Stimulated activated CD8-positive, alpha-beta memory T cell treated with anti-CD3 and anti-CD28 coated beads, Interleukin-15, amount 100 ng/mL, for 4 hours (primary cell): ENCODE measurements at places on chromosomes 7 and 10.

- no peak for DNase-seq
Measured at GRCh38 chr7:35263396-35263795, 9.5 kb upstream of the TBX20 start.

DNA sequence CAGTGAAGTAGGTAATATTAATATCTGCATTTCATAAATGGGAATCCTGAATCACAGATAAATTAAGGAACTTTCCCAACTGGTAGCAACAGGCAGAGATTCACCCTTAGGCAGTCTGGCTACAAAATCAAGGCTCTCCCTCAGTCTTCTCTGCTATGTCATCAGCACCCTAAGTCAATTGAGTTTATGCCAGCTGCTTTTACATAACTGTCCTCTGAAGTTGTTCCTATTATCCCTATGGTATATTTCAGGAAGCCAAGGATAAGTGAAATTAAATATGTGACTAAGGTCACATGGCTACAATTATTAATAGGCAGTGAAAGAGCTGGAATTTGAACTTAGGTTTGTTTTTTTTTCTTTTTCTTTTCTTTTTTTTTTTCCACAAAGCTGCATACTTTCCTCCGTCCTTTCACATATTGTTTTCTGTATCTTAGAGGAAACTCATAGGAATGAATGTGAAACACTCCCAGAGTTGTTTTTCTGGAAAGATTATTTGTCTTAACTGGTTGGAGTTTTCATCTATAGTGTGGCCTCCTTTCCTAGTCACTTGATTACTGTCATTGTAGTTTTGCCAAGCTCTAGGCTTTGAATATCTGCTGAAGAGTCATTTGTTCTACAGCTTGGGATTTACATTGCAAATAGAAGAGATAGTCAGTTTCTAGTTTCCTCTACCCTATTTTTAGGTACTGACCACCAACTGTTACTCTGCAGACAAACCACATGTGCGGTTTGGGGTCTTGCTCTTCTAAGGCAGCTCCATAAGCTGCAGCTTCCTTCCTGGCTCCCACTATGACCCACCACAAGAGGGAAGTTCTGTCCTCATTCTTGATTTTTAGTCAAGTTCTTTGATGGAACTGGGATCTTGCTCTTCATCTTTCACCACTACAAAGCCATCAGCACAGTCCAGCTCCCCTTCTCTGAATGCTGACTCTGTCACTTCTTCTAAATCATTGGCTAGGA is 338.0 kb upstream of the KIAA1217 start:
- no peak for DNase-seq

DNA sequence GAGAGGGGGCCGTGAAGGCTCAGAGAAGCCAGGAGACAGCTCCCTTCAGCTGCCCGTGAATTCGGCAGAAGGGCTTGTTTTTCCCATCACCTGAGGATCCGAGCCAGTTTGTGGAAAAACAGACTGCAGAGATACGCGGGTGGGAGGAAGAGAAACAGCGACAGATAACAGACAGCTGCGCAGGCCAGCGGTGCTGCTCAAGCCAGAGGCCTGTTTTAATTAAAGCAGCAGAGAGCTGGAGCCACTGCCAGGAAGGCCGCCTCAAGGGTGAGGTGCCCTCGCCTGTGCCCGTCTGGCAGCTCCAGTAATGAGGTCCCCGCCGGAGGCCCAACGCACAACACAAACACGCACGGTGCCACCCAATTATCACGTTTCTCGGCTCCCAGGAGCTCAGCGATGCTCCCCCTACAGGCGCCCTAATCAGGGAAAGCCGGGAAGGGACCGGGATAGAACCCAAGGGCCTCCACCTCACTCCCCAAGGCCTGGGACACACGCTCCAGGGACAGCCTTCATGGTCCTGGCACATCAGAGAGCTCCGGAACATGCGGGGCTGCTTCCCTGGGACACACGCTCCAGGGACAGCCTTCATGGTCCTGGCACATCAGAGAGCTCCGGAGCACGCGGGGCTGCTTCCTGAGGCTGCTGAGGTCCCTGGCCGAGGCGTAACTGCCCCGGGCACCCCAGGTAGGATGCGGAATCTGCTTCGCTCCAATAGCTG is 60.6 kb upstream of the DNAAF5 start:
- no peak for DNase-seq

DNA sequence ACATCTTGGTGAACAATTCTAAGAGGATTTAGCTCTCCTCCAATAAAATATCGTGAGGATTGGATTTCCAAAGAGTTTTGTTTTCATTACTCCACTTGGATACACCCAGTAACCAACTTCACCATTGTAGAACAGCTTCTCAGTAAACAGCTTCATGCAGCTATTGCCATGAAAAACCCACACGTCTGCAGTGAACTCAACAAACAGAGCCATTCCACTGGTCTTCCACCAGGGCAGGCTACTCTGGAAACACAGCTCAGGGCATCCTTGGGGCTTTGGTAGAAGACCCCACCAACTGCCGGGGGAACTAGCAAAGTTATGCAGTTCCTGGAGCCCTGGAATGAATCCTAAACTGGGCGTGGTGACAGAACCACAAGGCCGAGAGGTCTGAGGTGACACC is 77.4 kb downstream of the CALN1 start:
- no peak for DNase-seq

DNA sequence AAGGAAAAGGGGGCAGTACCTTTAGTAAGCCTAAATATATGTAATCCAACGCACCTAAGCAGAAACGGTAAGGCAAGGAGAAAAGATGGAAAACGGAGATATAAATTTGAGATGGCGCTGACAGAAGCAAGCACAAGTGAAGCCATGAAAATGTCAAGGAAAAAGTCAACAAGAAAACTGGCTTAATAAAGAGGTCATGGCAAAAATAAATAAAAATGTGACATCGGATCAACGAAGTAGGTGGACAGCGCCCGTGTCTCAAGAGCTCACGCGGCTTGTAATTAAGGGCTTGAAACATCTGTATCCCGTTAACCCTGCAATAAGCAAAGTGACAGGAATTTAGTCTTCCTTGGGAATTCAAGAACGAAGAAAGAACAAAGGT is 611 bp downstream of the NDUFA5 start:
- DNase-seq: no peak

DNA sequence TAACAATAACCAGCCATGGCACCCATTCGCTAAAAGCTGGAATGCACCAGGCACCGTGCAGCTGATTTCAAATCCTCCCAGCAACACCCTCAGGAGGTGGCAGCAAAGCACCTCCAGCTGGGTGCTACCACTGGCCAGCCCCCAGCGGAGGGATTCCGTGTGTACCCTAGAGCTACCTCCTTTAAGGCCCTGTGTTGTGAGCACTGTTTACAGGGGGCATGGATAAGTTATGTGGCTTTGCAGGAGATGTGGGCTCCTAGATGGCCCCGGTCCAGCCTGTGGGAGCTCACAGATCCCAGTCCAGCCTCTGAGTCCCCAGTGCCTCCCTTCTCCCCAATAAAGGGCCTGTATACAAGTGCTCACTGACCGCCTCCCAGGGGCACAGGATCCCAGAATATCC is 27.1 kb downstream of the TNRC18 start:
- DNase-seq: peak; percentile 25

GRCh38 chr10:34966451-34966850 is 123.7 kb downstream of the CUL2 start:
- no peak for DNase-seq

- DNase-seq: no peak
Measured at GRCh38 chr7:37815671-37816371, 32.6 kb upstream of the NME8 start.

DNA sequence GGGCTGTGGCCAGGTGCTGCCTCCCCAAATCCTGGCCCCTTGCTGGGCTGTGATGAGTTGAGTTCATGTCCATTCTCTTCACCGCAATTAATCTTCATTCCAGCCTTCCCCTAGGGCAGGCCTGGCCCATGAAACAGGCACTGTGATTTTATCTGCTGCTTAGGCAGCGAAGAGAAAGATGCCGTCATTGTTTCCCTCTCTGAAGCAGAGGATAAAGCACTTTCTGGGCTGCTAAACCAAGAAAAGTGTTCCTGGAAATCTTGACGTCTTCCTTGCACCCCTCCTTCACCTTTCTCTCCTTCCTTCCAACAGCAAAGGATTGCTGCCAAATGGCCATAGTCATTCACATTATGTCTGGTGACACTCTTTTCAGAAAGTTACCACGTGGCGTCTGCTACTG is 265.9 kb downstream of the ZEB1 start:
- no peak for DNase-seq
